Thymus (tissue), 14 donors: ENCODE measurements at places on chromosomes 3 and 15. TPM values are rescaled to one million over a fixed set of nuclear protein-coding genes. Genes with fewer than 3 reads are reported as not detected.

Gene MINDY2
- total RNA-seq = 5.1 TPM

Gene RBP2
- 0.09 TPM for total RNA-seq

GRCh38 chr3:122941228-122942206, 86.0 kb downstream of the SEMA5B start:
- DNase-seq = peak; percentile 25
- H3K36me3 ChIP-seq = no peaks in the 10 kb centered on the region
- H3K27me3 ChIP-seq = no peaks in the 10 kb centered on the region

DNA sequence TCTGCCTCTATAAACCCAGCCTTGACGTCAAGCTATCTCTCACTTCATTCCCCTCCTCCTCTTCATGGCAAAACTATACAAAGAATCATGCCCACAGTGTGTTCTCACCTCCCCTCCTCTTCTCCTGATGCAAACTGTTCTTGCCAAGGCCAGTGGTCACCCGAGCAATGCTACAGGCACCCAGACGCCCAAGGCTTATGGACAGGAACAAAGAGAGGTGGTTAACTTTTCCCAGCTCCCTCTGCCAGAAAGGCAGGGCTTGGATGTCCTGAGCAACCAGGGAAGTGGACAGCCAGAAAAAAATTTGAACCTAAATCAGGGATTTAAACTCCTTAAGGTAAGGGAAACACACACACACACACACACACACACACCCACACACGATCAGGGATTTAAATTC, 5.1 kb downstream of the SLC41A3 start:
- no peak overlapping the region for H3K4me3 ChIP-seq
- no peak for DNase-seq
- no peaks in the 10 kb centered on the region for H3K27me3 ChIP-seq
- no peak overlapping the region for H3K27ac ChIP-seq
